Caco-2 (cell line): ENCODE measurements at places on chromosomes 4 and X. TPM values are rescaled to one million over a fixed set of nuclear protein-coding genes. Genes with fewer than 3 reads are reported as not detected.

DNA sequence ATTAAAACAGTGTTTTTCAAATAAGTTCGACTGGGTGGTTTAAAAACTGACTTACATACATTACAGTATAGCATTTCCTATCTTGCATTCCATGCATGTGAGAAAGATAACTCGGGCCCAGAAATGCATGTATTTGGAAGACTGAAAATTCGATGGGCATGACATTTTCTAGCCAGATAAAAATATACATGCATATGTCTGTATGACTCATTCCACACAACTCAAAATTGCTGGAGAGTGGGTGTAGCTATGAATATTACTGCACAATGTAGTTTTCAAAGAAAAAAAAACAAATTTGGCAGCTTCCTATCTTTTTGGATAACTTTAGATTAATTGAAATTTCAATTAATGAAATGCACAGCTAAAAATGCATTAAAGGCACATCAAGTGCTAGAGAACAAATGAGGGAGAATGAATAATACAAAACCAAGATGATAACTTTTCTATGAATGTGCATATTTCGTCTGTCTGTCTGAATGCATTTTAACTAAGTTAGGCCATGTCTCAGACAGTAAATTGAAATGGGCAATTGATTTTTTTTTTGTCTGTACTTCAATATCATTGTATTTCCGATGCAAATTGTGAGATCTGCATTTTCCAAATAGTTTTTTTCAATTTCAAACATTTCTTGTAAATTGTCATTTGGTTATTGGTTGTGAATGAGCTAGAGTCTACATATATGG, 54.5 kb upstream of the GABRA2 start:
- H3K4me3 ChIP-seq, result no peak overlapping the region
- DNase-seq, result no peak
- no peaks in the 10 kb centered on the region; the same call in 1 of the 2 replicates for H3K4me1 ChIP-seq
- no peak overlapping the region for H3K27ac ChIP-seq
- no peaks in the 10 kb centered on the region for H3K27me3 ChIP-seq
- no peaks in the 10 kb centered on the region for H3K36me3 ChIP-seq

Gene OCIAD1
- total RNA-seq, result 121 and 133 TPM in 2 replicates

DNA sequence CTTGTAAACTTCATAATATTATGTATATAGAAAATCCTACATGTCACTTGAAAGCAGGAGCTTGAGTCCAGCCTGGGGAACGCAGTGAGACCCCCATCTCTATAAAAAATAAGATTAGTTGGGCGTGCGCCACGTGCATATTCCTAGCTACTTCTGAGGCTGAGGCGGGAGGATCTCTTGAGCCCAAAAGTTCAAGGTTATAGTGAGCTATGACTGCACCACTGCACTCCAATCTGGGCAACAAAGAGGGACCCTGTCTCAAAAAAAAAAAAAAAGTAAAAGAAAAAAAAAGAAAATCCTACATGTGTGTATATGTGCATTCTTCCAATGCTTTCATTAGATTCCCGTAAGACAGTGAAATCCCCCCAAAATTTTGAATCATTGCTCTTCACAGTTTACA, 1.7 kb downstream of the SEC31A start:
- no peaks in the 10 kb centered on the region for H3K27me3 ChIP-seq
- peak overlapping the region; percentile 73 for H3K4me3 ChIP-seq
- peak overlapping the region; percentile 95 for H3K27ac ChIP-seq
- no peak for DNase-seq

Gene FUNDC2
- total RNA-seq, result 47.3 and 52.9 TPM in 2 replicates

DNA sequence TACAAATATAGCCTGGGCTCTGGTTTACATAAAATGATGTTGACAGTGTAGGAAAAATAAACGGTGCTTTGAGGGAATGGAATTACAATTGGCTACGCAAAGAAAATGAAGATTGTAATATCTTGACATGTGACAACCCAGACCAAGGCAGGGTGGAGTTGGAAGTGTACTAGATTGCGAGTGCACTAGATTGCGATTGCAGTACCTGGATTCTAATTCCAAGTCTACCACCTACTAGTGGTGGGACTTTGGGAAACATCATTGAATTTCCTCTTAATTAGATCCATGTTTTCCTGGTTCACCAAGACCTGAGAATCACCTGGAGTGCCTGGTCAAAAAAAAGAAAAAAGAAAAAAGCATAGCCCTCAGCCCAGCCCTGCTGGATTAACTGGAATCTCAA, 18.6 kb downstream of the EGF start:
- H3K27me3 ChIP-seq, result no peaks in the 10 kb centered on the region
- H3K36me3 ChIP-seq, result no peaks in the 10 kb centered on the region
- H3K4me1 ChIP-seq, result no peaks in the 10 kb centered on the region
- H3K4me3 ChIP-seq, result no peak overlapping the region
- H3K27ac ChIP-seq, result no peak overlapping the region

GRCh38 chr4:118279328-118279727, 73.5 kb downstream of the PRSS12 start:
- H3K4me3 ChIP-seq, result peak overlapping the region; percentile 87
- H3K27ac ChIP-seq, result peak overlapping the region; percentile 98
- H3K36me3 ChIP-seq, result peaks cover 3% of the 10 kb centered on the region; the same call in 1 of the 2 replicates
- peaks cover 34% of the 10 kb centered on the region for H3K4me1 ChIP-seq

Gene RBMXL3
- total RNA-seq, result not detected in 2 replicates

- H3K27me3 ChIP-seq, result no peaks in the 10 kb centered on the region
- no peaks in the 10 kb centered on the region for H3K36me3 ChIP-seq
- no peak overlapping the region for H3K27ac ChIP-seq
- H3K4me1 ChIP-seq, result no peaks in the 10 kb centered on the region
- no peak overlapping the region for H3K4me3 ChIP-seq
Observed at GRCh38 chr4:15158406-15159091, 156.3 kb downstream of the CPEB2 start.

GRCh38 chrX:104039689-104040505, at the start of gene H2BW2:
TSS of gene H2BW2 (plus strand) at chrX:104039956. CDS start at chrX:104039995, 39 bp downstream.
- no peaks in the 10 kb centered on the region for H3K36me3 ChIP-seq
- no peak within 1 kb of the TSS for H3K27ac ChIP-seq
- H3K4me3 ChIP-seq, result no peak within 1 kb of the TSS
- H3K4me1 ChIP-seq, result no peaks in the 10 kb centered on the region

Gene ADH7
- total RNA-seq, result not detected in 2 replicates

DNA sequence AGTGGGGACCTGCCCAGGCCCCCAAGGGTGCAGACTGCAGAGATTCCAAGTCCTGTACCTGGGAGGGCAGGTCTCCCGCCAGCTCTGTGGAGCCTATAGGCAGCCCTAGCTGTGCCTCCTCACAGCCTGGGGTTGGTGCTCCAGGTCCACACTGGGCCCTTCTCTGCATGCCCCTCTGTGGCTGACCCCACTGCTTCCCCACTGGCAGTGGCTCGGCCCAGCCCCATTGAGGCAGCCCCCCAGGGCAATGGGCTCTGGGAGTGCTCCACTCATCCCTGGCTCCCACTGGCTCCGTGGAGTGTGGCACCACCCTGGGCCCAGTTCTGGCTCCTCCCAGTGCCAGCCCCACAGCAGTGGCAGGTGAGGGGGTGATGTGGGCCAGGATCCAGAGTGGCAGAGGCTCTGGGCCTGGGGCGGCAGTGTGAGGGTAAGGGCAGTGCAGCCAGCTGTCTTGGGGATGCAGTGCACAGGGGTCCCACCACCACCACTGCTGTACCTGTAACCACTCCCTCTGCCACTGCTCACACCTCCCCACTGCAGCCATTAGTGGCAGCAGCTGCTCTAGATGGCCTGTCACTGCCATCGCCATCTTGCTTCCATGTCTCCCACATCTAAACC, 312.2 kb downstream of the GPM6A start:
- H3K4me1 ChIP-seq, result no peaks in the 10 kb centered on the region
- H3K36me3 ChIP-seq, result no peaks in the 10 kb centered on the region
- DNase-seq, result no peak
- H3K4me3 ChIP-seq, result no peak overlapping the region

- no peak for DNase-seq
- H3K36me3 ChIP-seq, result no peaks in the 10 kb centered on the region
- no peak overlapping the region for H3K4me3 ChIP-seq
- H3K27ac ChIP-seq, result no peak overlapping the region
Observed at GRCh38 chrX:13167481-13168231, 123.2 kb upstream of the FAM9C start.

- no peak for DNase-seq
- H3K4me1 ChIP-seq, result peaks cover 17% of the 10 kb centered on the region
- H3K27ac ChIP-seq, result peak overlapping the region; percentile 34
- H3K4me3 ChIP-seq, result no peak overlapping the region
Observed at GRCh38 chrX:129737916-129738315, 863 bp upstream of the XPNPEP2 start.

GRCh38 chr4:4641661-4642495, 100.0 kb upstream of the STX18 start:
- H3K4me3 ChIP-seq, result 0 out of 2 replicates have a peak overlapping the region, but pooled peaks have one; percentile 5
- peak; percentile 73 for DNase-seq
- no peaks in the 10 kb centered on the region for H3K36me3 ChIP-seq
- H3K27me3 ChIP-seq, result no peaks in the 10 kb centered on the region
- H3K27ac ChIP-seq, result peak overlapping the region; percentile 81
- H3K4me1 ChIP-seq, result peaks cover 58% of the 10 kb centered on the region
